ENCODE measurements at places on chromosomes 13 and 19. TPM values are rescaled to one million over a fixed set of nuclear protein-coding genes. Genes with fewer than 3 reads are reported as not detected.

- DNase-seq, result no peak
These were observed 174.6 kb downstream of the ITGBL1 start for GRCh38 chr13:101626925-101627555.

The F10 gene
- 24.5 TPM for polyA plus RNA-seq

The ZNF414 gene
- 16.1 TPM for polyA plus RNA-seq

- DNase-seq, result no peak
These were observed 7.9 kb upstream of the HSH2D start for GRCh38 chr19:16135430-16136127.

The LAIR2 gene
- polyA plus RNA-seq, result not detected

The CD33 gene
- 1.7 TPM for polyA plus RNA-seq

DNA sequence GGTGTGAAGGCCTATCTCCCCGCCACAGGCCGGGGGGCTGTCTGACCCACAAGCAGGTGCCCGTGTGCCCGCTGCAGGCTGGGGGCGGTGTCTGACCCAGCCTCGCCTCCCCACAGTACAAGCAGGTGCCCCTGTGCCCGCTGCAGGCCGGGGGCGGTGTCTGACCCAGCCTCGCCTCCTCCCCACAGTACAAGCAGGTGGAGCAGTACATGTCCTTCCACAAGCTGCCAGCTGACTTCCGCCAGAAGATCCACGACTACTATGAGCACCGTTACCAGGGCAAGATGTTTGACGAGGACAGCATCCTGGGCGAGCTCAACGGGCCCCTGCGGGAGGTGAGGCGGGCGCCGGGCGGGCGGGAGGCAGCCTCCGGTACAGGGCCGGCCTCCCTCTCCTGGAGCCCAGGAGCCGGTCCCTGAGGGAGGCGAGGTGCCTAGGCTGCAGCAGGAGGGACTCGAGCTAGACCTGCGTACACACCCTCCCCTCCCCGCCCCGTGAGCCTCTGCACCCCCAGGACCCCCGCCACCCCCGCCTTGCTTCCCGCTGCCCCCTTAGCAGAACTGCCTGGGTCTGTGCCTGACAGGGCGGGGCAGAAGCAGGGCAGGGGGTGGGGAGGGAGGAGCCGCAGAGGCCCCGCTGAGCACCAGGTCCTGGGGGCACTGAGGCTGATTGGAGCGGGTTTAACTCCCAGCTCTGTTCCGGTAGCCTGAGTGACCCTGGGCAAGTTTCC is 20.6 kb downstream of the HCN2 start:
- no peak for DNase-seq

The SHANK1 gene
- 18.3 TPM for polyA plus RNA-seq

- no peak for DNase-seq
These were observed 53.9 kb upstream of the CEACAM21 start for GRCh38 chr19:41521931-41522555.

Measured in muscle of arm (tissue), 14 donors.